Esophagus squamous epithelium (tissue), 5 donors: ENCODE measurements at places on chromosomes 2 and 18.

- DNase-seq: no peak
Observed at GRCh38 chr2:221554769-221555493, 17.2 kb downstream of the EPHA4 start.

DNA sequence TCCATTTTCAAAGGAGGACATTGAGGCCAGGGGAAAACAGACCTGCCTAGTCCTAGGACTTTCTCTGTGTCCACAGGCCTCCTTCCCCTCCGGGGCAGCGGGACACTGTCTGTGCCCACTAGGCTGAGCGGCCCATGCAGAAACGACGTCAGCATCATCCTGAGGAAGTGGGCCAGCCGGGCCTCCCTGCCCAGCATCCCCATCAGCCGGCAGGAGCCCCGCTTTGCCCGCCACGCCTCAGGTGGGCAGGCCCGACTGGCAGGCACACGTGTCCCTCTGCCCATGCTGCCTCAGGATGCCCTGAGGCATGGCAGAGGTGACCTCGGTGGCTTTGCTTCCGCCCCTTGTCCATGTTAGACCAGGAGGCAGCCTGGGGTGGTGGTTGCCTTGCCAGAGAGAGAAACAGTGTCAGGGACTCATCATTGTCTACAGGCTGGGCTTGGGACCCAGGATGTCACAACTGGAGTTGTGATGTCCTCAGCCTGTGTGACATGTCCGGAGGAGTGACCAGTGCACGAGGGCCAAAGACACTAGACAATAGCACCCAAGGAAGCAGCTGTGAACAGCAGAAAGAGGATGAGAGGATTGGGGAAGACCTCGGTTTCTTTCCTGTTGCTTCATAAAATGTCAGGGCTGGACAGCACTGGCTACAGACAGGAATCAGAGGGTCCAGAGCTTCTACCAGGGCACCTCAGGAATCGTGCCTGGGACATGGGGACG, 36.8 kb downstream of the TOGARAM2 start:
- no peak for DNase-seq

DNA sequence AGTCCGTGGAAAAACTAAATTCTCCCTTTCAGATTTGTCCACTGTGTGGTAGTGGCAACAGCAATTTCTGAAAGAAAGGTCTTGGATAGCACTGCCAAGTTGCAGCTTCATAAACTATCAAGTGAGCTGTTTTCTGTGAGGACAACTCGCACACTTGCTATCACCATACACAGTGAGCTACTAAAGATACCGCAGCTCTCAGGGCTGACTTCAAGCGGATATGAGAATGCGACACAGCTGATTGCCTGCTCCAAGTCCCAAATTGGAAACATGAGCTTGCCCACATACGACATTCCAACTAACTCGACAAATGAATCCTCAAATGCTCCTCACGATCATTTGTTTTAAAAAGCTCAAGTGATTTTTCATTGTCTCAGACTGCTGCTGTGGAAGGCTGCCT, 46.2 kb downstream of the E2F6 start:
- no peak for DNase-seq

DNA sequence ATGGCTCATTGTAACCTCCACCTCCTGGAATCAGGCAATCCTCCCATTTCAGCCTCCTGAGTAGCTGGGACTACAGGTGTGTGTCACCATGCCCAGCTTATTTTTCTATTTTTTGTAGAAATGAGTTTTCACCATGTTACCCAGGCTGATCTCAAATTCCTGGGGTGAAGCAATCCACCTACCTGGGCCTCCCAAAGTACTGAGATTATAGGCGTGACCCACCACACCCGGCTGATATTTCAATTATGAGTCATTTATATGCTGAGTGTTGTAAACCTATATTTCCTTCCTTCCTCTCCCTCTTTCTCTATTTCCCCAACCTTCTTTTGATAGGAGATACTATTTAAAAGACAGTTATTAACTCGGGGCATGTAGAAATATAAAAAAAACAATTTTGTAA, 469.6 kb upstream of the ID2 start:
- DNase-seq: no peak

DNA sequence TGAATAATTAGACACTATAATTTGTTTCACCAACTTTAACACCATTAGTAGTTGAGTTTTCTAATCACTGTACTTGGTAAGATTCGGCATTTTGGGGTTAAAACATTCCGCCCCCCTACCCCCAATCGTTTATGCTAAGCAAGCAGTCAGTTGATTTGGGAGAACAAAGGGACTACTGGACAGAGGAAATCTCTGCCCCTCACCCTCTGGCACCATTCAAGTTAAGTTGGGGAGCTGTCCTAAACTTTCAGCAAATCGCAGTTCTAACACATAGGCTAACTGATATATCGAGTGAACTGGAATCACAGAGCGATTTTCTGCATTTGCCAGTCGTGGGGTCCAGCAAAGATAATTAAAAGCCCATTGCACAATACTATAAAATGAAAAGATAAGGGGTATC, 5.6 kb downstream of the KLF7 start:
- DNase-seq: no peak

GRCh38 chr2:220466251-220466691, 838.8 kb downstream of the SLC4A3 start:
- DNase-seq: no peak

GRCh38 chr18:59063300-59063906, 76.3 kb upstream of the SEC11C start:
- no peak for DNase-seq

GRCh38 chr2:61135510-61135909, 26.5 kb upstream of the C2orf74 start:
- no peak for DNase-seq

DNA sequence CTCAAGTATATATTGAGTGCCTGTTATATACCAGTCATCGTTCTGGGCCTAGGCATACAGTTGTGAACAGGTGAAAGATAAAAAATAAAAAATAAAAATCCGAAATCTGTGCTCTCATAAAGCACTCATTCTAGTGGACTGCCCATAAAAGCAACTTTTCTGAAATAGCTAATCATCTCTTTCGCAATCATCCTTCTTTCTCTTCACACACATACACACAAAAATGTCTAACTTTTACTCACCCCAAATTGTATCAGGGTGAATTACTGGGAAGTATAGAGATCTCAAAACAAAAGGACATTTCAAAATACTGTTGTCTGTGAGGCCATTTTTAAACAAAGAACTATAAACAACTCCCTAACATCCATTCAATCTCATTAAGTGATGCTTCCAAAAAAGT, 29.6 kb upstream of the ORC2 start:
- no peak for DNase-seq

GRCh38 chr2:171482877-171483276, 39.4 kb upstream of the CYBRD1 start:
- no peak for DNase-seq

DNA sequence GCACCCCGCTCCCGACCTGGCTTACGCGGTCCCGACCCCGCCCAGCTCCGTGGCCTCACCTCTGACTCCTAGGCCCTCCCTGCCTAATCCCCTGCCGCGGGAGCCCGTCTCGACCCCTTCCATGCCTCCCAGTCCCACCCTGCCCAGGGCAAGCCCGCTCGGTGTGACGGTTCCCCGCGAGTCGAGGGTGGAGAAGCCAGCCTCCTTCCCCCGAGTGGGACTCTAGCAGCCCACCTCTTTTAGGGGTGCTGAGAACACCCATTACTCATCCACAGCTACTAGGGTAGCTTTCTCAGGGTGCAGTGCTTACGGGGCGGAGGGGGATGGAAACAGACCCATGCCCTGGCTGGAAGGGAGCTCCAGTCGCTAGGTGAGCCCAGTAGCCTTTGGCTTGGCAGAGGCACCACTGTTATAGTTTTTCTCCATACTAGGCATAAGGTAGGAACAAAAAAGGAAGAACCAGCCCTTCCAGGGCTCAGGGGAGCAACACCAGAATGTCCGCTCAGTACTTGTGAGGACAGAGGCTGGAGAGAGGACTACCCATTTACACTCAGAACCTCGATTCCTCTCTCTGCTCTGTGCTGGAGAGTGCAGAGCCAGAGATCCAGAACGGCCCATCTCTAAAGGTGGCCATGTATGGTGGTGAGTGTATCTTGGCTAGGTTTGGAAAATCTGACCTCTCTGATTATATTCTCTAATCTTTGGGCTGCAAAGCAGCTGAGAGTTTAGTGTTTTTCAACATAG, 606 bp downstream of the AGBL5 start:
- DNase-seq: no peak
